Right cardiac atrium (tissue), 5 donors: ENCODE measurements at places on chromosomes 3 and 15. TPM values are rescaled to one million over a fixed set of nuclear protein-coding genes. Genes with fewer than 3 reads are reported as not detected.

ZNF660 gene
- 2.2 TPM for total RNA-seq

FSTL1 gene
- total RNA-seq = 735 TPM

DNA sequence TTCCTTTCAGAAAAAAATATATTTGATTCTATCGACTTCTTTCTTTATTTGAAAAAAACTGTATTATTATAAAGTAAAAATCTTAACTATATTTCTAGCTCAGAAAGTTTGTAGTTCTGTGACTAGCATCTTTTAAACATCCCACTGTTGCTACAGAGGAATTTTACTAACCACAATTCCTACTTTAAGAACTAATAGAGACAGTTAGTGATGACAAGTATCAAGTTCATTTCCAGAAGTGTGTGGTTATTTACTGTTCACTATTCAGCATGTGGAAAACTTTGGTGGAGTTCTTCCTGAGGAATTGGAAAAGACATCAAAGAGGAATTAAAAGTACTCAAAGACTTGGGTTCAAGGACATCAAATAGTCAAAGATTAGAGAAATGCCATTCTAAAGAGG lies 524.1 kb upstream of the CBLB start:
- DNase-seq = no peak

NAA80 gene
- total RNA-seq = 8.1 TPM

ZNF620 gene
- 3.3 TPM for total RNA-seq

EPHB1 gene
- total RNA-seq = 0.97 TPM

- no peak for DNase-seq
Observed at GRCh38 chr15:83512459-83512858, 65.3 kb downstream of the SH3GL3 start.

GRCh38 chr3:31959951-31960792 lies 20.9 kb downstream of the OSBPL10 start:
- DNase-seq = no peak

DNA sequence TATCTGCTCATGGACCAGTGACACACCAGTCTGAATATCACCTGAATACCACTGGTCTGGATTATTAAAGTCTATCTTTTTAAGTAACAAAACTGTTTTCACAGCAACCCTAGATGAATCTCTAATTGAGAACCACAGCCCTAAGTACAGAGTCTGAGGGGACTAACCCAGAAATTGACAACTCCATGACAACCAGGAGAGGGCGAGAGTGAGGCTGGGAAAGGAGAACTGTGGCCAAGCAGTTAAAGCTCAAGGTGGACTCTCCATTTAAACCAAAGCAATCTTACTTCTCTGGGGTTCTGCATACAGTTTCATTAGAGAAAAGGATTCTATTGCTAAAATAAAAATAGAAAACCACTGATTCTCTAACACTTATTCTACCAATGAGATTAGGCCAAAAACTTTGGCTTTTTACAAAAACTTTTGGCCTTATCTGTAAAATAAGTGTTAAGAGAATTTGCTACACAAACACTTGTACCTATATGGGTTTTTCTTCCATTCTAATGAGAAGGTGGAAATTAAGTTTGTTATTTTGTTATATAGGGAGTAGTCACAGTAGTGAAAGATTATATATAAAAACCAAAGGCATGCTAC lies 11.4 kb downstream of the NEK10 start:
- DNase-seq = no peak

DNA sequence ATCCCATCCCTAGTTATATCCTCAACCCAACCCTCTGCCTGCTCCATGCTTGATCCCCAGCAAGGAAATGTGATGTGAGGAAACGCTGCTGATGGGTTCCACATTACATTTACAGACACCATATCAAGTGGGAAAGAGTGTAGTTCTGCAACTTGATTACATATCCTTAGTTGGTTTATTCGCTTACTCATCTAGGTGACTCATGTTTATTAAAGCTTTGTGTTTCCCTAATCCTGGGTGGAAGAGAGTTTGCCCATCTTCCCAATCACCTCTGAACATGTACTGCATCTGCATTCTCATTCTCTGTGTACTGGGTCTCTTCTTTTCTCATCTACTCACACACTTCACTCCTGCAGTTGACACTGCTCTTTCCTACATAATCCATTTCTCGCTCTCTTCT lies 91.7 kb upstream of the PDZRN3 start:
- no peak for DNase-seq

DNA sequence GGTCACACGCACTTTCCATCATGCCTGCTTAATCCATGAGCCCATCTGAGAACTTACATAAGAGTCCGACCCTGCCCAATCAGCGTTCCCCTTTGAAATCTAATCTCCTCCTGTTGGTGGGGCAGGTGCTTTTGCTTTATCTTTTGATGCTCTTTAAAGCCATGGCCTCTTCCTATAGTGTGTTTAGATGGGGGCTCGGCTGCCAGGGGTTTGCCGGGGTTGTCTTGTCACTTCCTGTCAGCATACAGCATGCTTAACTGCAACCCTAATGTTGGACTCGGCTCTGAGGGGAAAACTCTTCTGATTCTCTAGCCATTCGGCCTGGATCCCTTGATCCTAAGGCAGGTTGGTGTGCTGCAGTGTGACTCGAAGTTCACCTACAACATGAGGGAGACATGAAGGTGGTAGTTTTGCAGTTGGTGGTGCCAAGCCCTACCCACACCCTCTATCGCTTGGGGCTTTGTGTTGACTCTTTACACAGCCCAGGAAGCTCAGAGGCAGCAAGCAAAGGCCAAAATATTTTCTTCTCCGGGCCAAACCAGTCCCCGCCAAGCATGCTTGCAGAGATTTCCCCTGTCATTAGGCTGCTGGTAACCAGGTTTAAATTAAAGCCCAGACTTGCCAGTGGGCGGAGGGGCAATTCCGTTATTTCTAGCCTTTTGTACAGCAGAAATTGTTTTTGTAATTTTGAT lies 218.7 kb downstream of the FEZF2 start:
- peak; percentile 53 for DNase-seq

ATP8B4 gene
- total RNA-seq = 11.7 TPM

DNA sequence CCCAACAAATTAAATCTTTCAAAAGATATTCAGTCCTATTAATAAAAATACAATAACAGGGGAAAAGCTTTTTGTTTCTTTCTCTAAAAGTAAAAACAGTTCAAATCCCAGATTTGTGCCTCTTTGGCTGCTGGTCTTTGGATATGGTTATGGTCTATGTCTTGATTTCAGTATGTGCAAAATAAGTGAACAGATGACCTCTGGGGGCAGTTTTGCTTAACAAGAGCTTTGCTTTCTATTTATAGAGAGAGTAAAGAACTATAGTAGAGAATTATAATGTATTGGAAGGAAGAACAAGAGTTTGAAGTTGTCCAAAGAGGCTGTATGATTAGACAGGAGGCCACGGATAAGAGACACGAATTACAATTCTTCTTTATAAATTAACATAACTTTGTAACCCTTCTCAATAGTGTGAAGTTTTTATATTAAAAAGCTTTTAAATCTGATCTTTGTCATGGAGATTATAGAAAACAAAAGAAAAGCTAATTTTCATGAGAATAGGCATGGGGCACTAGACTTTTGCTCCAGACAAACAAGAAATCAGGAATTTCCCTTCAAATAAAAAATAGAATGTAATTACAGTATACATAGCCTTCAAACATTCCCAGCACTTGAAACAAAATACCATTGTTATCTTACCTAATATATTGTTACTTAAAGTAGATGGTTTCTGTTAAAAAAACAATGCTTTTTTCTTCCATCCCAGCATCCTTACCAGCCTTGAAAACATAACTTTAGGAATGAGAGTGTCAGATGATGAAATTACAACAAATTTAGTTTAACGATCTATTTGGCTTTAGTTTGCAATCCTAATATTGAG lies 432.7 kb upstream of the ARHGEF26 start:
- DNase-seq = no peak

GRCh38 chr15:27292641-27293040 lies 321.7 kb downstream of the GABRG3 start:
- no peak for DNase-seq

DNA sequence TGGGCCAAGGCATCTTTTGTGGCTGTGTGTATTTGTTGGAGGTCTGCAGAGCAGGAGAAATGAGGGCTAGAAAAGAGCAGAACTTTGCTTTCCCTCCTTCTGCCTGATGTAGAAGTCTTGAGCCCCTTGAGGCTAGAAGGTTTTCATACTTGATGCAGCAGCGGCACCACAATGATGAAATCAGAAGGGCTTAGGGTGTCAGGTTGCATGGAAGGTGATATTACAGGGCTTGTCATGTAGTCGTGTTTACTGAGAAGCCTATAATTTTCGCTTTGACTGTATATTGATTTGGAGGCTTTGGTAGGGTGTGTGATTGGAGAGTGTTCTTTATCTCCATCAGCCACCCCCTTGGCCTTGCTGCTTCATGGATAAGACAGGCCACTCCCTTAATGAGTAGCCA lies 339.8 kb downstream of the THSD4 start:
- DNase-seq = no peak

SLC28A2 gene
- not detected for total RNA-seq

SLC27A2 gene
- not detected for total RNA-seq

GRK7 gene
- total RNA-seq = not detected

GRCh38 chr15:64144565-64145281 lies 6.8 kb upstream of the SNX22 start:
- no peak for DNase-seq

GRCh38 chr3:182276512-182276911 lies 516.8 kb upstream of the ATP11B start:
- DNase-seq = no peak

GRCh38 chr15:63121382-63122001 lies at the start of gene LACTB:
LACTB (plus strand) TSS chr15:63121861; CDS start chr15:63121872, 11 bp downstream.
- DNase-seq = peak; percentile 88

PLSCR2 gene
- not detected for total RNA-seq

GRCh38 chr15:41278319-41278718 lies 47.3 kb downstream of the CHP1 start:
- no peak for DNase-seq

DNA sequence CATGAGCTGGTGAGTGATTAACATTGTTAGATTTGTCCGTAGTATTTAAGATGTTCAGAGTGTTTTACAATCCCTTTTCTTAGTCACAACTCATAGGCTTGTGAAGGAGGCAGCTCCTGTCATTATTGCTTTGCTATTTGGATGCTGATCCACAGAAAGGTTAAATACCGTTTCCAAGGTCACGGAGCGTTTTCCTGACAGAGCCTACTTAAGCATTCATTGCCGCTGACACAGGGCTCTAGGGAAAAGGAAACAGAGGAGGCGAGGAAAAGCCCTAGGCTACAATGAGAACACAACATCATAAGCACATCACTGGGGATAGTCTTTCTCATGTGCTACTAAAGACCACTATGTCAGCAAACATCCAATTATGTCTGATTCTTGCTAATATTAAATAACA lies 38.5 kb upstream of the CPB1 start:
- no peak for DNase-seq

ICE2 gene
- 30.1 TPM for total RNA-seq

DZIP1L gene
- 4.6 TPM for total RNA-seq

GRCh38 chr15:75832114-75832513 lies 11.1 kb upstream of the UBE2Q2 start:
- no peak for DNase-seq

DNA sequence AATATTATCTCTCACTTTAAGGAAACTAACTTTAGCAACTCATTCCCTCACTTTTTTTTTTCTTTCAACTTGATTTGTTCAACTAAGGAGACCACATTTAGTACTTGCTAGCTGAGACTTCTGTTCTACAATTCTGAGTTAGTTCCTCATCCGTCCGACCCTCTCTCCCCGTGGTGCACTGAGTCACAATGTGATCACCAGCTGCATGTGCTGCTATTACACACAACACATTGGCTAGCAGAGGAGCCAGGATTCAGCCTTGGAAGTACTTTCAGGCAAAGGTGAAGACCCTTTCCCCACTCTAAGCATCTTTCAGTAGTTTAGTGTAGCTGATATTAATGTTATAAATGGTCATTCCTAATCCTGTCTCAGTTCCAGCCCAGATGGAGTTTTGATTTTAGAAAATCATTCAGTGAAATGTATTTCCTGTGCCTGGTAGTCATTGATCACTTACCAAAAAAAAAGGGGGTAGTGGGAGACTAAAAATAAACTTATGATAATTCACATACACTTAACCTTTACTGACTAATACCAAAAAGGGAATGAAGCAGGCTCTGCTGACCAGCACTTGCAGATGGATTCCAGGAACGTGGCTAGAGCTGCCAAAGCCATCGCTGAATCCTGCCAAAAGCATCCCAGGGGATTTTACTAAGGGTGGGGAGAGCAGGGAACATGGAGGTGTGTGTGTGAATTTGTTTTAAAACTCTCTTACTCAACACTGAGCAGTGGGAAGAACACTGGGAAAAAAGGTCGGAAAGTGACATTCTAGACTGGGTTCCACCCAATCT lies 424.8 kb downstream of the LPP start:
- DNase-seq = peak; percentile 82

TRIM71 gene
- not detected for total RNA-seq

FOXL2 gene
- not detected for total RNA-seq
